ENCODE measurements at places on chromosomes 12 and 14. TPM values are rescaled to one million over a fixed set of nuclear protein-coding genes. Genes with fewer than 3 reads are reported as not detected.

EIF2S3B gene
- polyA plus RNA-seq: 3.1 TPM

ACOT6 gene
- not detected for polyA plus RNA-seq

NKX2-1 gene
- not detected for polyA plus RNA-seq

KRT73 gene
- polyA plus RNA-seq: not detected

NEUROD4 gene
- polyA plus RNA-seq: not detected
